Stimulated activated CD8-positive, alpha-beta memory T cell treated with anti-CD3 and anti-CD28 coated beads, Interleukin-2, amount 100 ng/mL, for 48 hours (primary cell): ENCODE measurements at places on chromosomes 3 and 15.

DNA sequence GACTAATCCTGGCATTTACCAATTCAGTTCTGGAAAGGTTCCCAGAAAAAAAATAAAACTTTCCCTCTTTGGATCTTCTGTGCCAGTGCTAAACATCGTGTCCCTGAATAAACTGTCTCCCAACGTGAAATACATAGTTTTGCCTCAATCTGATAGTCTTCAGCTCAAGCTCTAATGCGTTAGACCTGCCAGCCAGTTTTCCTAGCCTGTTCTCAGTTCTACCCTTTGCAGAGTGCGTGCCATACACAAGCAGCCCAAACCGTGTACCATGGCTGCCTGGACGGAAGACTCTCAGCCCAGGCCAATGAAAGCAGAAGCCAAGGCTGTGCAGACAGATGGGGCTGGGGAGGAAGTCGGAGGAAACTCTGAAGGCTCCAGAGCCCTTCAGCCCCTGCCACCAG, 11.4 kb upstream of the OCA2 start:
- no peak for DNase-seq

GRCh38 chr3:192841428-192841827, 76.2 kb downstream of the MB21D2 start:
- no peak for DNase-seq

DNA sequence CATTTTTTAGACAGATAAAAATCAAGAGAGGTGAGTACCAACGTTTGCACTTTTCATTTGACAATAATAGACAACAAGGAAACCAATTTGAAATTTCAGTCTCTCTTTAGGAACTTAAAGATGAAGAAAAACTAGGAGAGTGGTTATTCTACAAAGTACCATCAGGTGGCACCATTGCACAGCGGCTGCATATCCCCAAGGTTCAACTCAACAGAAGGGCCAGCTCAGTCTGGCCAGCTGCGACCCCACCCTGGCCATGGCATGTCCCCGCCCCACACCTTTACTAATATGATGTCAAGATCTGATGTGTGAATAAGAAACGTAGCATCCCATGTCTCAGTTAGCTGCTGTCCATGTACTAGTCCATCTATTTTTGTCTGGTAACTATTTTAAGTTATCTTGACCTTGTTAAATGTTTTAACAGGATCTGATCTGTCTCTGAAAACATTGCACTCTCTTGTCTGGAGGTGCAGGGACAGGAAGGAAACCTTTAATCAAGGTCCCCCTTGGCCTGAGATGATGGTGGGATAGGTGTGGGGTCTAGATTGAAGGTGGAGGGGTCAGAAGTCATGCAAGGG, 35.5 kb upstream of the CGNL1 start:
- peak; percentile 4 for DNase-seq

DNA sequence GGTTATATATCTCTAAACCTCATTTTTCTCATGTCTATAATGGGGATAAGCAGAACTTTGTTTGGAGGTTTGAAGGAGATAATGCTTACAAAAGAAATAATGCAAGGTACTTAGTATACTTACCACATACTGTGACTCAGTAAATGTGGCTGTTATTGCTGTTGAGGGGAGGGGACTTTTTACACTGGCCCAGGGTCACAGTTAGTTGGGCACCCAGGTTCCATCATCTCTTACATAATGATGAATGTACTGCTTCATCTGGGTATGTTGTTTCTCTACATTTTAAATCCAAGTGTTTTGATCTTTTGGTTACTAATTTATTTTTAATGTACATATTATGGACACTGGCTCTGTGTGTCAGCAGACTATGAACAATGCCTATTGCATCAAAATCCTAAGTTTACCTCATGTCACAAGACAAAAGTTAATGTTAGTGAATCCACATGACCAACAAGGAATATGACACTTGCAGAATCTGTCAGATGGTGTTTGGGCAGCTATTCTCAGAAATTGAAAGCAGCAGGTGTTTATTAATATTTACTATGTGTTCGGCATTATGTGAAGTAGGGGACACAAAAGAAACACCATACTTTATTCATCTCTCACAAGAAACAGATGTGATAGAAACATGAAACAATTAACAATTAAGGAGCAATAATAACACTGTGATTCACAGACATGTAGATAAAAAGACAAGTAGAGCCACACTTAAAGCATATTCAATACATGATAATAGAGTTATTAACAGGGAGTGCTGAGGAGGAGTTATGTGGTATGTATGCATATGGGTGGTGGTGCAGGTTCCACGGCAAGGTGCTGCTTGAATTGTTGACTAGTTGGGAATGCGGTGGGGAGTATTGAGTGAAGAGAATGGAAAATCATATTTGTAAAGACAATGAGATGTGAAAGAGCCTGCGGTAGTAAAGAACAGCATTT, 109.7 kb downstream of the GALK2 start:
- no peak for DNase-seq

DNA sequence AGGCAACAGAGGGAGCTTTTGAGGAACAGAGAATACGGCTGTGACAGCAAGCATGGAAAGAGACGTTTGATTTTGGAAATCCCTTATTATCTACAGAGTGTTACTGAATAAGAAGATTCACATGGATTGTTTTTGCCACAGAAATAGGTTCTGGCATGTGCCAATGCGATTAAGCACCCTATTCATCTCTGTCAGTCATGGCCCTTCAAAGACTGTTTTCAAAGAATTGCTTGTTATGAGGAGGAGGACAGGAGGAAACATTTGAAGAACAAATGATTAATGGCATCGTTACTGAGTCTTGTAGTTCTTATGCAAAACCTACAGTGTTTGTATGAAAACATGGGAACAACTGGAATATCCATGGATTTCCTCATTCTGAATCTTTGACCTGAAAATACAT, 86.2 kb downstream of the EPHA6 start:
- DNase-seq, result no peak

- DNase-seq, result no peak
Measured at GRCh38 chr3:196414469-196414868, 17.8 kb downstream of the UBXN7 start.

GRCh38 chr15:62419192-62419591, 254.1 kb upstream of the C2CD4B start:
- no peak for DNase-seq

DNA sequence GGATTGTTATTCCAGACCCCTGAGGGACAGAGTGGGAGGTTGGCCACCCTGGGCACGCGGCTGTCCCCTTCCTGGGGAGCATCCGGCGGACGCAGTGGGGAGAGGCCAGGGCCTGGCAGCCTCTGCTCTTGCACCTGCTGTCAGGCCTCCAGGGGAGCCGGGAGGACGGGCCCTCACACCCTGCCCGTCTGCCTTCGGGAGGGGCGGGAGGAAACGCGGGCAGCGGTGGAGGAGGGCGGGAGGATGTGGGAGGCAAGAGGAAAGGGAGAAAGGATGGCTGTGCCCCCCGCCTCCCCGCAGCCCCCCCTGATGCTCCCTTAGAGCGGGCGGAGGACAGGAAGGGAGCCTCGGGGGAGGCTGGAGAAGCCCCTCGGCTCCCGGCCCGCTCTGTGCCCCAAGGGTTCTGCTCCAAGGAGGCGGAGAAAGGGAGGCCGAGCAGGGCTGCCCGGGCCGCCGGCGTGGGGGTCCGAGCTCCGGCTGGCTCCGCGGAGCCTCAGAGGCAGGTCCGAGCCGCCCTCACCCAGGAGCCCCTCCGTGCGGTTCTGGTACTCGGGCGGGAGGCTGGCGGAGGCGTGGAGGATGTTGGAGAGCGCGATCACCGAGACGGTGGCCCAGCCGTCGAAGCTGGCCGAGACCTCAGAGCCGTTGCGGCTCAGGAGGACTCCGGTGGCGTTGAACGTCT, 40.9 kb downstream of the MUC20 start:
- no peak for DNase-seq

DNA sequence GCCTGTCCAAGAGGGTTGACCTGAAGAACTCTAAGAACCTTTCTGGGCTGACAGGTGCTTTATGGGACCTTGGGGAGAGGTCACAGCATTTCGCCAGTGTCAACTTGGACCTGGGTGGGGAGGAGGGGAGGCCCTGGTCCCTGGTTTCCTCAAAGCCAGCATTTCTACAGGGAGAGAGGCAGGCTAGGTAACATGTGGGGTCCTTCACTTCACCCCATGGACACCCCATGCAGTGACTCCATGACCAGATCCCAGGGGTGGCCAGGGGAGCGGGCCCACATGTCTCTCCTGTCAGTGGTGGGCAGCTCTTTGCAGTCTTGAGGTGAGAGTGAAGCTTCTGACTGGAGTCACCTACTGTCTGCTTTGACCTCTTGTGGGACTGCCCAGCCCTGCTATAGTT, 35.8 kb downstream of the GOLGA6L10 start:
- DNase-seq, result no peak

GRCh38 chr15:91908391-91908790, 54.9 kb downstream of the SLCO3A1 start:
- DNase-seq, result no peak

DNA sequence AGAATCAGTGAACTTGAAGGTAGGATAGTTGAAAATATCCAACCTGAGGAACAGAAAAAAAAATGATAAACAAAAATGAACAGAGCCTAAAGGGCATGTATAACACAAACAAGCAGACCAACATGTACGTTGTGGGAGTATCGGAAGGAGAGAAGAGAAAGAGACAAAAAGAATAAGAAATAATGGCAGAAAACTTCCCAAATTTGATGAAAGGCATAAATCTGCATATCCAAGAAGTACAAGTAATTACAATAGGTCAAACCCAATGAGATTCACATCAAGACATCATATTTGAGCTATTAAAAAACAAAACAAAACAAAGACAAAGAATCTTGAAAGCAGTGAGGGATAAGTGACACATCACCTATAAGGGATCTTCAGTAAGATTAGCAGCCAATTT, 38.1 kb upstream of the ATP13A5 start:
- DNase-seq, result no peak

- DNase-seq, result no peak
Measured at GRCh38 chr3:180860180-180860858, 52.2 kb upstream of the FXR1 start.

- DNase-seq, result no peak
Measured at GRCh38 chr3:25856902-25857518, 67.1 kb downstream of the OXSM start.

DNA sequence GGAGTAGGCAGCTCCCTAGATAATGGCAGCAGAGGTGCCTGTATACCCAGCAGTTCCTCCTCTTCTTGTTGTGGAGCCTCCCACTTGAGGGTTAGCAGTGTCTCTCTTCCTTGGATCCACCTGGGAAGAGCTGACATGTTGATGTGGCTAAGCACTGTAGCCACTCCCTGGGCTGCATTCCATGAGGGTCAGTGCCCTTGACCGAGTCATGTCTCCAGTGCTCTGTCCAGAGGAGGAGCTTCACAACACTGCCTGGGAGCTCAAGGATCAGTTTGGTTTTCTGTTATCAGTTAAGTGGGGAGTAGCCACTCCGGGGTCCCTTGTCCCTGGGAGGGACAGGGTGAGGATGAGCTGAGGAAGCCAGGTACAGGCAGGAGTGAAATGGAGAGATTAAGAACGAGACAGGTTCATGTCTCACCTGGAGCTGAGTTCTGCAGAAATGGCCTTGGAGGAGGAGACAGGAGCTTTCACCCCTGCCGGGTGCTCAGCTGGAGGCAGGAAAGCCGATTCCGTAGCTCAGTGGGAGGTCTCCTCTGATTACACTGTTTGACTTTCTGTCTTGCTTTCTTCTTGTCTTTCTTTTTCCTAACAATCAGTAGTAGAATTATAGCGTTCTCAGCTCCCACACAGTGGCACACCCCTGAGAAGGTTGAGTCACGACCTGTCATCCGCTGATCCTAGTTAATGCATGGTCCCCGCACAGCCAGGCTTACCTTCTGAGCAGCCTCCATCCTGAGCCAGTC, 57.9 kb upstream of the SEC22A start:
- no peak for DNase-seq

GRCh38 chr3:179450261-179450701, 989 bp downstream of the GNB4 start:
- DNase-seq, result no peak

DNA sequence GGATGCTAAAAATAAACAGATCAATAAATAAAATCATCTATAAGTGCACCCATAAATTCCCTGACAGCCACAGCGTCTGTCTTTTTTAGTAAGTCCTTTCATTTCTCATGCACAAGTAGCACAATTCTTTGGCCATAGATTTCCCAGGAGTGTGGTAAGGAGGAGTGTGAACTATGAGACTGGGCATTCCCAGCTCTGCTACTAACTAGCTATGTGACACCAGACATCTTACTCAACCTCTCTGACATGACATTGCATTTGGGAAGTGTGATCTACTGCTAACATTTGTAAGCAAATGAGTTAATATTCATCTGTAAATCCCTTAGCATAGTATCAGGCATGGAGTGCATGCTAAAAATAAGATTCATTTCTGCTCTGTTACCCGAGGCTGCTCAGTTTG, 301.7 kb downstream of the NTRK3 start:
- no peak for DNase-seq

GRCh38 chr3:112197131-112197530, 64.1 kb upstream of the GCSAM start:
- DNase-seq, result no peak

DNA sequence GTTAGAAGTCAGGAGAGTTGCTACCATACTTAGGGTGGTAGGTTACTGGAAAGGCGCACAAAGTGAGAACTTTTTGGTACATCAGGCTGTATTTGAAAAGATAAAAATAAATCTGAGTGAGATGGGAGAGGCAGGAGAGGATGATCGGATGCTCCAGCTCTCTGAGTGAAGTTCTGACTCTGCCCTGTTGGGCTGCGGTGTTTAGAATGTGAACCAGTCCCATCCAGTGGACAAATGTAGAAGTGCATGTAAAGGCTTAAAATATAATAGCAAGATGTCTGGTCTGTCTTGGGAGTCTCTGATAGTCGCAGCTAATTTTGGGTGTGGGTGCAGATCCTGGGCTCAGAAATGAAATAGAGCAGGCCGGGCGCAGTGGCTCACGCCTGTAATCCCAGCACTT, 30.4 kb downstream of the ACKR2 start:
- DNase-seq, result no peak

DNA sequence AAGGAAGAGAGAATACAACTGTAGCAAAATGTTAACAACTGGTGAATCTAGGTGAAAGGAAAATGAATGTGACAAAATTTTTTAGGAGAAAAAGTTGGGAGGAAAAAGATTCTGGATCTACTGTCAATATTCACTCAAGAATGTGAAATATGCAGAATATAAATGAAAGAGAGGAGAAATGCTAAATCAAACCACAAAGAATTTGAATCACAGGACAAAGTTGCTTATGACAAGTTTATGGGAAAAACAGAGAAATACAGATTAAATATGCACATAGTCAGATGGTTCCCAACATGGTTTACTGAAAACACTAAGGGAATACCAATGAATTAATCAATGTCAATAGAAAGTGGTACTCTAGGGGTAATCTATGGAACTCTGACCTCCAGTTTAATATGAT, 27.6 kb downstream of the C3orf33 start:
- no peak for DNase-seq

DNA sequence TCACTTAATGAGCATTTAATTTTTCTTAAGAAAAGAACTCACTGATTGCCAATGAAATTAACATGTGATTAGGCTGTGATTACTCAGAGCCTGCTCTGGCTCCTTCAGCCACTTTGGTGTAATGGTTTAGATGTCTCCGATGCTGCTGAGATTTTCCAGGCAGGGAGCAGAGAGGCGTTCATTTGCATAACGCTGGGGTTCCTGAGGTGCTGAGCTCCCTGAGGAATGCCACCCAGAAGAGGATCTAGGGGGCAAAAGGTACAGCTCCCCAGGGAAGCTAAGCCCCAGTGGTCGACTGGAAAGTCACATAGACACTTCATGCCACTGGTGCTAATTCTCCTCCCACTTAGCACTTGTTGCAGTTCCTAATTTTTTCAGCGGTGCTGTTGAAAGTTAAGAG, 119.5 kb downstream of the USP13 start:
- DNase-seq, result no peak
